Activated CD4-positive, alpha-beta T cell treated with anti-CD3 and anti-CD28 coated beads for 1 hour (primary cell): ENCODE measurements at places on chromosomes 11 and 22.

DNA sequence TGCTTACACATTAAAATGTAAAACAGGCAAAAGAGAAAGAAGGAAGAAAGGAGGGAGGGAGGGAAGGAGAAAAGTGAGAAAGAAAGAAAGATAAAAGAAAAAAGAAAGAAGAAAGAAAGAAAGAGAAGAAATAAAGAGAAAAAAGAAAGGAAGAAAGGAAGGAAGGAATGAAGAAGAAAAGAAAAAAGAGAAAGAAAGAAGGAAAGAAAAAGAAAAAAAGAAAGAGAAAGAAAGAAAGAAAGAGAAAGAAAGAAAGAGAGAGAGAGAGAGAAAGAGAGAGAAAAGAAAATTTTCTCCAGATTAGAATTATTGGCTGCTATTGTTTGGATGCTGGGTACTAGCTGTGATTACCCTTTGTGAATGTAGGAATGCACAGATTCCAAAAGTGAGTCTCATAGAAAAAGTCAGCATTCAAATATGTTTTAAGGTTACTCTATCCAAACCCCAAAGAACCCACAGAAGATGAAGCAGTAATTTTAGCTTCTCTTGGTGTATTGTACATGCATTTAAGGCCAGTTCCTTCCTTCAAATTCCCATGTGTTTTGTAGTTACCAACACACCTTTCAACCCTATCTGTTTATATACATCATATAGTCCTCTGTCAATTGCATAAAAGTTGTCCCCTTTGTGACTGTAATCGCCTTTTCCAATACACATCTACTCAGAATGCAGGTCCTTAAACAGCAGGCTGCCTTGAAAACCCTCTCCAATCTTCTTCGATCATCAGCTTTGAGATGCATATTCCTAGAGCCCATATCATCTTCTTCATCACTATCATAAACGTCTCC is 789 bp upstream of the FAM111A start:
- DNase-seq = no peak

DNA sequence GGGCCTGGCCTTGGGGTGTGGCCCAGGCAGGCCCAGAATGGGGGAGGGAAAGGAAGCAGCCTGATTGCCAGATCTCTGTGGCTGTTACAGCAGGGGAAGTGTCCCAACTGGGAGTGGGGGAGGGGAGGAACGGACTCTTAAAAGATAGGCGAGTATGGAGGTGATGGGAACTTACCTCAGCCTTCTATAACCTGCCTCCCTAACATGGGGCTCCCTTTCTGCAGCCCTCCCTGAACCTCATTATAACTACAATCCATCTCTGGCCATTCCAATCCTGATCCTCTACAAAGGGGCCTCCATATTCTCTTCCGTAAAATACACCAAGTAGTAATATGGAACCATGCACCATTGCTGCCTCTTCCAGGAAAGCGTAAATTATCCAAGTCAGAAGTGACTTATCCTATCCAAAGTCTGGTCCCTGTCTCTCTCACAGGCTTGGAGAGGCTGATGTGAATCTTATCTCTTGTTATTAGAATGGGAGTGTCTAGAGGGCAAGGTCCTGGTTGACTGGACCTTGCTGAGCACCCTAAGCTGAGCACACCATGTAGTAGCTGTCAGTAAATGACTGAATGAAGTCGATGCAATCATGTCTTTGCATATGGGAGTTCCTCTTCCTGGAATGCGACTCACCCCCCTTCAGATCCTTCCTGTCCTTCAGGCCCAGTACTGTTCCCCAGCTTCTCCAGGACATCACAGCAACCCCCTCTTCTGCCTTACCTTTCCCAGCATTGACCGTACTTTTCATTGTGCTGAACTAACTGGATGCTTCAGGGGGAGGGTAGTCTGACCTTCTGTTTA is 5.9 kb downstream of the RHOG start:
- no peak for DNase-seq

GRCh38 chr22:21450320-21450831 is 16.8 kb upstream of the TMEM191C start:
- DNase-seq = peak; percentile 3

DNA sequence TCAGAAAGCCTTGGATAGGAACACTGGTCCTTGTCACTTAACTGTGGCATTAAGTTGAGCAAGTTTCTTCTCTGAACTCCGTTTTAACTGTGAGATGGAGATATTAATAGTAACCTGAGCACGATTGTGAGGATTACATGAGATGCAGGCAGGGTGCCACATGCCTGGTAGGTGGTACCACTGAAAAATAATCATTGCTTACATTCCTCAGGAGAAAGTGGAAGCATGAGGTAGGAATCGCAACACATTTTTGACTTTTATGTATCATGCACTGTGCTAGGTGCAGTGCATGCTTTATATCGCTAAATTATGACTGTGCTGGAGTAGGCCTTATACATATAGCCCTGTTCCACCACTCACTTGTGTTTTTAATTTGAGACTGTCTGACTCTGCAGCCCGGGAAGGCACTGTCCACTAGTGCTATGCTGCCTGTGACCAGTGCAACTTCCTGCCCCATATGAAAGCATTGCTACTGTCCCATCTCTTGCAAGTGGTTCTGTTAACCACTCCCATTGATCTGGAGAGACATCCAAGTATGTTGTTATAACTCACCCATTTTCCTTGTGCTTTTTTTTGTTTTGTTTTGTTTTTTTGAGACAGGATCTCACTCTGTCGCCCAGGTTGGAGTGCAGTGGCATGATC is 1.0 kb downstream of the UQCR10 start:
- DNase-seq = no peak

DNA sequence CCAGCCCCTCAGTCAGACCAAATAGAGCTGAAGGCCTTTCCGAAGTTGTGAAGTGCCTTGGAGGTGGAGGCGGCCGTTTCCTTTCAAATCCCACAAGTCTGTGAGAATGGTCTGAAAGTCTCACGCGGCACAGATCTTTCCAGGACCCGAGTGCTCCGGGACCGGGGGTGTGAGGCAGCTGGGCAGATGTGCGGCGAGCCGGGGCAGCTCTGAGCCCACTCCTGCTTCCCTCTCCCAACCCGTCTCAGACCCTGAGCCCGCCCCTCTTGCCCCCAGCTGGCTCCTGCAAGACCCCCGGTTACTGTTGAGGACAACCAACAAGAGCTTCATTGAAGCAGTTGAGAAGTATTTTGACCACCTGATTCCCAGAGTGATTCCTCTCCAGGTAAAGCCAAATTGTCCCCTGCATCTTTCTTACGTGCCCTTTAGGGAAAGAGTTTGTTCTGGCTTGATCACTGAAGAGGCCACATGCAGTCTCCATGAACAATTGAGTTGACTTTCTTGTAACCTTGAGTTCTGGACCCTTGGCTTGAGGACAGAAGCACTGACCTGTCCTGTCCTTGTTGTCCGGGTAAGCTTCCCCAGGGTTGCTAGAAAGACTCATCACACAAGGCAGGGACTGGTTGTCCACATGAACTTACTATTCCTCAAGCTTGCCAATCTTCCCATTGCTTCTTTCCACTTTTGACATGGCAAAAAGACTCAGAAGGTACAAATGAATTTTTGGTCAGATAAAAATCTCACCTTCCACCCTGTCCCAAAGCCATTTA is 7.5 kb downstream of the GLB1L3 start:
- DNase-seq = no peak

- no peak for DNase-seq
Observed at GRCh38 chr11:113184498-113184897, 129.9 kb upstream of the TTC12 start.

- DNase-seq = no peak
Observed at GRCh38 chr11:111911563-111912401, at the start of gene CRYAB. TSS of gene CRYAB (minus strand) at chr11:111911770. CDS start at chr11:111911724, 46 bp downstream.

DNA sequence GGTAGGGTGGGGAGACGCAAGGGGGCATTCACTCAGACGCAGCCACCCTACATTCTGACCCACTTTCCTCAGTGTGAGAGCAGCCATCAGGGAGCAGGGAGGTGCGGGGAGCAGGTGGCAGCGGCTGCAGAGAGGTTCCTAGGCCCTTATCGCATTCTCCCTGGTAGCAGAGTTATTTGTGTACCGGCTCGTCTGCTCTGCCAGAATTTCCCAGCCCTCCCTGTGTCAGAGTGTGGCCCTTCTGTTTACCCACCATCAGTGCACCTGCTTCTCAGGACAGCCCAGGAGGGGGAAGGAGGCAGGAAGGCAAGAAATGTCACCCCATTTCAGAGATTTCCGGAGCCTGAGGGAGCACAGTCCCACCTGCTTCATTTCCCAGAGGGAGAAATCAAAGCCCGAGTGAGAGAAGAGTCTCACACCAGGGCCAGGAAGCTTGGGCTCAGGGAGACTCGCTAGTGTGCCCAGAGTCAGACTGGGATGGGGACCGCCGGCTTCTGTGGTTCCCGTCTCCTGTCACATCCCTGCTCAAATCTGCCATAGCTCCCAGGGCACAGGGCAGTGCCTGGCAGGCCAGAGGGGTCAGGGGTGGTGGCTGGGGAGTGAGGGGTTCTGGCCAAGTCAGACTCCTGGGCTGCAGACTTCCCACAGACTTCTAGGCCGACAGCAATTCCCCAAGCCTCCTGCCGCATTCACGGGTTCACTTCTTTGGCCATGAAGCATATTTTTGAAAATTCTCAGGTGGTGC is 49.7 kb downstream of the ARRB1 start:
- no peak for DNase-seq

- peak; percentile 85 for DNase-seq
Observed at GRCh38 chr22:49934891-49935557, 16.6 kb downstream of the CRELD2 start.

DNA sequence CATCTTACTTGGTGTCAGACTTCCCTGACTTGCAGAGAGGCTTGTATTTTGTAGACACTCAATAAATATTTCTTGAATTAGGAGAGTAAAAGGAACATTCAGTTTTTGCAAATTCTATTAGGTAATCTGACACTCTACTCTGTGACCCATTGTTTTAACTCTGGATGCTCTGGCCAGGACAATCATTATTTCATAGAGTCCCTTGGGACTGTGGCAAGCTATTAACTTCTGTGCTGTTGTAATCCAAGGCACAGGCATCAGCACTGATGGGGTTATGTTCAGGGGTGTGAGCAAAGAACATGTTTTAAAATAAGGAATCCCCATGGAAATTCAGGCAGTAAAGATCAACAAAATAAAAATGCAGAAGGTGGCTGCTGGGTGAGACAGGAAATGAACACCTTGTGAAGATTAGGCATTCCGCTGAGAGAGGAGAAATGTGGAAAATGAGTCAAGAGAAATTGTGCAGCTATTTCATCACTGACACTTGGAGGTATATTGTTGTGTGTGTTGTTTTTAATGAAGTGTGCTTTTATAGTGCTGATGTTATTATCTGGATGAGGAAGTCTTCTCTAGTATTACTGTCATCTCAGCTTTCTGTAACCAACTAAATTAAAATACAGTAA is 175.2 kb downstream of the WNT11 start:
- no peak for DNase-seq

DNA sequence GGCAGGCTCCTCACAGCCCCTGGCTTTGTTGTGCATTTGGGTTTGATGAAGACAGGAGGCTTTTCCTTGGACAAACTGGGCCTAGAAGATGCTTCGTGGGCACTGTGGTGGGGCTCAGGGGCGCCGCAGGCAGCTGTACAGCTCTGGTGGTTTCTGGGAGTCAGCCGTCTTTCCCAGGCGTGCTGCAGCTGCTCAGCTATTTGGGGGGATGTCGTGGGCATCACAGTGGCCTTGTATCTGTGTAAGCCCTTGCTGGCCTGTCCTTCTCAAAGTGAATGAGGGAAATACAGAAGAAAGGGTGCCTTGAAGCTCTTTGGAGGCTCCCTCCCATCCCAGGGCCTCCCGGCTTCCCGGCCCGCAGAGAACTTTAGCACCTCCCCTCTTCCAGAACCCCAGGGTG is 89.5 kb downstream of the TBC1D22A start:
- DNase-seq = no peak

DNA sequence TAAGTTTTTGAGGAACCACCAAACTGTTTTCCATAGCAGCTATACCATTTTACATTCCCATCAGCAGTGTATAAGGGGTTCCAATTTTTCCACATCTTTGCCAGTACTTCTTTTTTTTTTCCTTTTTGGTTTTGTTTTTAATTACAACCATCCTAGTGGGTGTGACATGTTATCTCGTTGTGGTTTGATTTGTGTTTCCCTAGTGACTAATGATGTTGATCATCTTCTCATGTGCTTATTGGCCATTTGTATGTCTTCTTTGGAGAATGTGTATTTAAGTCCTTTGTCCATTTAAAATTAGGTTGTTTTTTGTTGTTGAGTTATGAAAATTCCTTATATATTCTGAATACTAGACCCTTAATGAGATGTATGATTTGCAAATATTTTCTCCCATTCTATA is 59.3 kb downstream of the STIM1 start:
- DNase-seq = no peak

DNA sequence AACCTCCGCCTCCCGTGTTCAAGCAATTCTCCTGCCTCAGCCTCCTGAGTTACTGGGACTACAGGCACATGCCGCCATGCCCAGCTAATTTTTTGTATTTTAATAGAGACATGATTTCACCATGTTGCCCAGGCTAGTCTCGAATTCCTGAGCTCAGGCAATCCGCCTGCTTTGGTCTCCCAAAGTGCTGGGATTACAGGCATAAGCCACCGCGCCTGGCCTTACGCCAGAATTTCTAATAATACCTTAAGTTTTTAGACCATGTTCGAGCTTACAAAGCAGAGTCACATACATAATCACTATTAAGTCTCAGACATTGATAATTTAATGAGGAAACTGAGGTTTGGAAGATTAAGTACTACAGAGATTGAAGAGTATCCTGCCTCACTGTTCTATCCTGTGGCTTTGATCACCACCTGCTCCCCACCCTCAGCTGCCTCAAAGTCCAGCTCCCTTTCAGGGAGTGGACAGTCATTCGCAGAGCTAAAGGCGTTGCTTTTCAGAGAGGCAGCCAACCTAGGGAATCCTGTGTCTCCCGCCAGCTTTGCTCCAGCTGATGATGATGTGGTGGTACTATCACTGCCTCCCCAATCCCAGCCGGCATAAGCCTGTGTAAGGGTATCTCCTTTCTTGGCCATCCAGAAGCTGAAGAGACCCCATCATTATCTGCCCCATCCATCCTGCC is 7.7 kb downstream of the UBASH3B start:
- no peak for DNase-seq

GRCh38 chr22:45344334-45344733 is 34.6 kb downstream of the FAM118A start:
- DNase-seq = no peak

GRCh38 chr22:19795617-19796008 is 35.0 kb downstream of the TBX1 start:
- DNase-seq = no peak

- no peak for DNase-seq
Observed at GRCh38 chr11:105357764-105358163, 218.2 kb upstream of the CARD18 start.

- no peak for DNase-seq
Observed at GRCh38 chr11:10670099-10670498, 23.5 kb downstream of the IRAG1 start.

- DNase-seq = peak; percentile 42
Observed at GRCh38 chr11:64146036-64146955, 19.6 kb downstream of the MACROD1 start.

GRCh38 chr11:27945348-27945747 is 162.6 kb downstream of the KIF18A start:
- no peak for DNase-seq

- DNase-seq = no peak
Observed at GRCh38 chr22:30077279-30077880, 2.9 kb upstream of the HORMAD2 start.
